COR-L47 (cell line): ENCODE measurements at places on chromosomes 6 and 20.

GRCh38 chr6:9360881-9361280 is 925.5 kb upstream of the SLC35B3 start:
- DNase-seq = no peak

GRCh38 chr6:99390896-99391295 is 3.1 kb downstream of the COQ3 start:
- no peak for DNase-seq

GRCh38 chr6:57263739-57264138 is 41.6 kb upstream of the RAB23 start:
- no peak for DNase-seq

- DNase-seq = no peak
These were observed 199.8 kb upstream of the POU3F2 start for GRCh38 chr6:98634569-98634968.

DNA sequence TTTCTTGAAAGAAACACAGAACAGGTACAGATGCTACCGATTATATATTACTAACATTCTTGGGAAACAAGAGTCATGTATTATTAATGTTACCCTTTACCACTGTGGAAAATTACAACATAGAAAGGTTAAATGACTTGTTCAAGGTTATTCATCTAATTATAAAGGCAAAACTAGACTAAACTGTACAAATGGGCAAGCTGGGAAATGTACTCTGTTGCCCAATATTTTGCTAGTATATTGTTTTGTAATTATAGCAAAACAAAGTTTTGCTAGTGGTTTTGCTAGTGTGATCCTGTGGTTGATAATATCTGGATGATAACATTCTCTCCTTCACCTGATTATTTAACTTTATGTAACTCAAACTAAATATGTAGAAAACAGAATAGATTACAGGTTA is 96.5 kb downstream of the TINAG start:
- no peak for DNase-seq

DNA sequence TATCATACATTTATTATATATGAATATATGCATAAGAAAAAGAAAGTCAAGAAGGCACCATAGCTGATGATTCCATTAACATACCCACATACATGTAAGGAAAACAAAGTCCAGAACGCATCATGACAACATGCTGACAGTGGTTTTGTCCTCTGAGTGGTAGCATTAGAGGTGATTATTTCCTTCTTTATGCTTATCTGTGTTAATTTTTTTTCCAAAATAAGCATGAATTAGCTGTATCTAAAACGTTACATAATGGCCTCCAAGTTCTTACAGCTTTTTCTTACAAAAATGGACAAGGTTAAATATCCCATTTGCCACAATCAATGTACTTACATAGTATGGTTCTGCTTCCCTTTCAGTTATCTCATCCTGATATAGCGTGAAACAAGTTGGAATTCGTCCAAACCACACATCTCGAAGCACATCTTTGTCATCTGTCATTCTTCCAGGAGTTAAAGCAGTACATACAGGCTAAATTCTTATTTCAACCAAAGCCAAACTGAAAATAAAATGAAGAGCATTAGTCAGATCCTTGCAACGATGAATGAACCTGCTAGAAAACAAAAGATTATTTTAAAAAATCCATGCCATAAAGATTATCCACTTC is 9.7 kb downstream of the ATG5 start:
- DNase-seq = no peak

DNA sequence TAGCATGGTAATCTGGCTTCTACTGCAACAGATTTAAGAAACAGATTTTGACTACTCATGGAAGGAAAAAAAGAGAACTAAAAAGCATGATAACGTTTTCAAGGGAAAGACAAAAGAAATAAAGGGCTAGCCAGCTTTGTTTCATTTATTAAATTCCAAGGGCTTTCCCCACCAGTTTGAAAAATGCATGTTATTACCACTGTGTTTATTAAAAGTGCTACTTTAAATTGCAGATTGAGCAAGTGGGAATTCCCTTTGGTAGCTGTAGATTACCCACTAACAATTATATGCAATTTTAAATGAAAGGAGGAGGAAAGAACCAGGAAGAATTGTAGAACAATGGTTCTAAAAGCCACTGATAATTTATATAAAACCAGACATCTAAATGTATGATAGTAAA is 40.6 kb upstream of the NHSL1 start:
- no peak for DNase-seq

GRCh38 chr20:39206899-39207564 is 244.9 kb downstream of the DHX35 start:
- no peak for DNase-seq

- DNase-seq = no peak
These were observed 97.2 kb downstream of the MAP3K4 start for GRCh38 chr6:161088676-161089328.

DNA sequence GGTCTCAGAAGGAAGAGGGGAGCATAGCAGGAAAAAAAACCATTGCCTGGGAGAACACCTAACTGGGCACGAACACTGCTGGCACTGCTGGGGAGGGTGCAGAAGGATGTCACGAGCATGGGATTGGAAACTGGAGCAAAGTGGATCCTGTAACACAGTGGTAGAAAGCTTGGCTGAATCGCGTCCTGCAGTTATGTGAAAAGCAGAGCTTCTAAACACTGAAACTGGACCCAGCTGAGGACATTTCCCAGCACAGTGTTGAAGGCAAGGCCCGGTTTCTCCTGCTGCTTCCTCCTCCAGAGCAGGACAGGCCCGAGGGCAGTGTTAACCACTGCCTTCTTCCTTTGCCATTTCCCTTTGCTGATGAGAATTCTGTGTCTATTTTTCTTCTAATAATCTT is 6.7 kb downstream of the APMAP start:
- no peak for DNase-seq

- no peak for DNase-seq
These were observed 87.6 kb upstream of the KCNQ5 start for GRCh38 chr6:72534236-72534635.

DNA sequence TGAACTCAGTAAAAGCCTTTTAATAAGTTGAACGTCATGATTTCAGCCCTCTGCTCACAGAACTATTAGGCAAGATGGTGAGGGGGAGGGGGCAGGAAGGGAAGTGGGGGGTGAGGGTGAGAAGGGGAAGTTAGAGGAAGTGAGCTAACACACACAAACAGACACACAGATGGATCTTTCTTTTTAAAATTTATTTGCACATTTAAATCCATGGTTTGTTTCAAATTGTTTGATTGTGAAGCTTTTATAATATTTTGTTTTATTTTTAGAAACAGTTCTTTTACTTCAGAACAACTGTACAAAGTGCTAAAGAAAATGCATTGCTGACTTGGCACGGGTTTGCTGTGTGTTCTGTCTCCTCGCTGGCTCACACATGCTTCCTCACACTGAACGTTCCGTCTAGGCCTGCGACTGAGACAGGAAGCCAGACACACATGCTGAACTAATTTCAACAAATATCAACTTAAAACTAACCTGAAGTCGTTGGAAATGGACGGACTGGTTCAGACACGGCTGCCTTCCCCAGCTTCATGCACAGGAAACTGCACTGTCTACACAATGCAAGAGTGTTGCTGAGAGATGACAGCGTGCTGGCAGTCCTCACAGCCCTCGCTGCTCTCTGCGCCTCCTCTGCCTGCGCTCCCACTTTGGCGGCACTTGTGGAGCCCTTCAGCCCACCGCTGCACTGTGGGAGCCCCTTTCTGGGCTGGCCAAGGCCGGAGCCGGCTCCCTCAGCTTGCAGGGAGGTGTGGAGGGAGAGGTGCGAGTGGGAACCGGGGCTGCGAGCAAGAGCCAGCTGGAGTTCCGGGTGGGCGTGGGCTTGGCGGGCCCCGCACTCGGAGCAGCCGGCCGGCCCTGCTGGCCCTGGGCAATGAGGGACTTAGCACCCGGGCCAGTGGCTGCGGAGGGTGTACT is 8.1 kb upstream of the ZBP1 start:
- DNase-seq = no peak

- DNase-seq = peak; percentile 22
These were observed 30.5 kb upstream of the HFE start for GRCh38 chr6:26056583-26057350.

- no peak for DNase-seq
These were observed 9.1 kb downstream of the PNLDC1 start for GRCh38 chr6:159809149-159809548.

DNA sequence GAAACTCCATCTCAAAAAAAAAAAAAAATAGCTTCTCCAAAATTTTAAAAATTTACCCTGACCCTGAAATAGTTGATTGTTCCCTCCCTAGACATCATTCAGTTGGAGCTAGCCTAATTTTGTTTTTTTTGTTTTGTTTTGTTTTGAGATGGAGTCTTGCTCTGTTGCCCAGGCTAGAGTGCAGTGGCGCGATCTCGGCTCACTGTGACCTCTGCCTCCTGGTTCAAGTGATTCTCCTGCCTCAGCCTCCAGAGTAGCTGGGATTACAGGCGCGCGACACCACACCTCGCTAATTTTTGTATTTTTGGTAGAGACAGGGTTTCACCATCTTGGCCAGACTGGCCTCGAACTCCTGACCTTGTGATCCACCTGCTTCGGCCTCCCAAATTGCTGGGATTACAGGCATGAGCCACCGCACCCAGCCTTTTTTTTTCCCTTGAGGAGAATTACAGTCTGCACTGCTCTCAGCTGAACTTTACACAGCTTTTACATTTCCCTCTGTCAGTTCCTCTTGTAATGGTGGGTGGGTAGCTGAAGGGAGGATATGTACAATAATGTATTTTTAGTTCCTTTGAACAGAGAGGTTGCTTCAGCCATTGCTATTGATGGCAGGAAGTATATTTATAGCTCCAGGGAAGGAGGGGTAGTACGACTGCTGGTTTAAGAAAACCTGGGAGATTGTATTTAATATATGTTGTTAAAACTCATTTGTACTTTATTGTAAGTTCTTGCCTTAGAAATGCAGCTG is 27.7 kb downstream of the PTPRA start:
- no peak for DNase-seq

GRCh38 chr20:47708953-47709833 is 76.1 kb downstream of the SULF2 start:
- DNase-seq = no peak

DNA sequence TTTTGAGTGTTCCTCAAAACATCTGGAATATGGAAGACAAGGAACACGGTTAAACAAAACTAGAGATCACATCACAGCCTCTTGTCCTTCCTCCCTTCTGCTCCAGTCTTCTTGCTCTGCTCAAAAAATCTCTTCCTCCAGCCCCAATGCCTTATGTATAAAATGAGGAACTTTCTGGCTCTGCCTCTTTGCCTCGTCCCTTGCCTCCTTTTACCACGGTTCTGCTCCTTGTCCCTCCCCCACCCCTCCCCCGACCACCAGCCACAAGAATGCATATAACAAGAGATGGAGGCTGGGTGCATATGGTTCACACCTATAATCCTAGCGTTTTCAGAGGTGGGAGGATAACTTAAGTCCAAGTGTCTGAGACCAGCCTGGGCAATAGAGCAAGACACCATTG is 43.6 kb downstream of the PLAGL2 start:
- no peak for DNase-seq

DNA sequence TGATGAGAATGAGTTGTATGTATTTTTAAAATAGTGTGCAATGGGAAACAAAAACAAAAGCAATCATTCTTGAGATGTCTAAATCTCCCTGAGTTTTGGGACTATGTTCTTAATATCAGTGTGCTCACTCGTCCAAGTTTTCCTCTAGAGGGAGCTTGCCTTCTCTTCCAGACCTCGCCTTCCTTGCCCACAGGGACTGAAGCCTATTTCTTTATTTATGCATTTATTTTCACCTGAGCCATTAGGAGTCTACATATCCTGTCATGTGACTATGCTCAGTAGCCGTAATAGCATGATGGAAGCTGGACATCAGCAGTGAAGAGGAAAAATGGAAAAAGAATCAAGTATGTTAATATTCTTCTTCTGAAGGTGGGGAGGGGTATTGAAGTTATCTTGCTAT is 131.2 kb downstream of the SH3BGRL2 start:
- peak; percentile 9 for DNase-seq

DNA sequence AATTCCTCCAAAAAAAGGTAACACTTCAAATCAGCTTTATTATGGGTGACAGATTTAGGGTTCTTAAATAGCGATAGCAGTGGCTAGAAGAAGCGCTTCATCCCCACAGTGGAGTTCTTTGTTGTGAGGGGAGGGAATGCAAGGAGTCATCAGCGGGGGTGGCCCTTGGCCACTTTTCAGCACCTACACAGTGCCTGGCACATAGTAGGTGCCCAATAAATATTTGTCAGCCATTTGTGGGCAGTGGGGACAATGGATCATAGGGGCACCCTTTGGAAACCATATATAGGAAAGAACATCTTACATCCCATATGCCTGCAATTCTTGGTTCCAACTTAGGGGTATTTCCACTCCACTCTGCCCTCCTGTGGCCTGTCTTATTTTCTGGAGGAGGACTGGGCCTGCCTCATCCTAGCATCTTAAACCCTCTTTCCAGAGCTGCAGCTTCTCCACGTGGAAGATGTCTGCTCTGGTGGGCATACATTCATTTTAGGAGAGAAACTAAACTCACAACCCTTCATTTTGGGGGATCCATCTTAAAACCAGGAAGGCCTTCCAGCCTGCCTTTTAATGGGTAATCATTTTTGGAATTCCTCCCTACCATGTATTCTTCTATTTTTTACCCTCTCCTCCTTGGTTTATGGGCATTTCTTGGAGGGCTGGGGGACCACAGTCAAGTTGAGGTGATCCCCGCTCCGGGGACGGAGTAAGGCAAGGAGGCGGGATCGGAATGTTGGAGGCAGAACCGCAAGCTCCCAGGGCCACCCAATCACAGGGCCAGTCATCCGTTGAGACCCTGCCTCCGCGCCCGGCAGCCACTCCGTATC is 2.6 kb upstream of the GPSM3 start:
- DNase-seq = no peak

DNA sequence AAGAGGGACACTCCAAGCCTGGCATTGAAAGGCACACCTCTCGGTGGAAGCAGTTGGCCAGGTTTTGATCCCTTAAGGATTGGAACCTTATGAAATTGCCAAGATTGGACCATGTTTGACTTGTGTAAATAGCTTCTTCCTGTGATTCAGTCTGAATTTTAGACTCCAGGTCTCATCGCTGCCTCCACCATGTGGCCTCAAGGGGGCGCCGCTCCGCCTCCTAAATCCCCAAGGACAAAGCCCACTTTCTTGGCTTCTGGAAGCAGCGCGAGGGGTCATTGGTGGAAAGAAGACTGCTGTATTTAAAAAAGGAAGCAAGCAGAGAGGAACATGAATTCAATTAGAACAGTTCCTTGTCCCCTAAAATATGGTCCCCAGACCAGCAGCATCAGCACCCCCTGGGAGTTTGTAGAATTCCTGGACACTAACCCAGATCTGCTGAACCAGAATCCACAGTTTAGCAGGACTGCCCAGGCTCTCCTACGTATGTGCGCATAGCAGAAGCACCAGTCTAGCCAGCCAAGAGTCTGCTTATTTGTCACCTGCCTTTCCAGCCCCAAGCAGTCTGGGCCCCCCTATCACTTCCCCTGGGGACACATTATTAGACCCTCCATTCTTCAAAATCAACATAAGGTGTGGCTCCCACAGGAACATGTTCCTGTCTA is 108.5 kb downstream of the LY86 start:
- peak; percentile 56 for DNase-seq

DNA sequence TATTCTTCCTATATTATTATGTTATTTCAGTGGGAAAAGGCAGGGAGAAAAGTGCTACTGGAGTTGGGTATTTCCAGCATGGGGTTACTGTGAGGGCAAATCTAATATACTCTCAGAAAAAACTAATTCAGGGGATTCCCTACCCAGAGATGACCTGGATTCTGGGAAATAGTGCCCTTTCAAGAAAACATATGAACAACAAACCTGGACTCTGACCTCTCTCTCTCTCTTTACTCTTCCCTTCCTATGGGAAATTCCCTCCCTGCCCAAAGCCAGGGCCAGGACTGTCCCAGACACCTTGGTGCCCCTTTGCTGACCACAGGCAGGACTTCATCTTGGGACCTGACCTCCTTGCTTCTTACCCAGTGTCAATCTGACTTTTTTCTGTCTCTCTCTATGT is 1.6 kb upstream of the UBD start:
- no peak for DNase-seq
